ENCODE measurements at places on chromosomes 13 and 19.

GRCh38 chr19:3801412-3802096 lies 15.4 kb upstream of the MATK start:
- DNase-seq = peak; percentile 70

- DNase-seq = no peak
Observed at GRCh38 chr19:8481201-8481600, 21.2 kb downstream of the PRAM1 start.

DNA sequence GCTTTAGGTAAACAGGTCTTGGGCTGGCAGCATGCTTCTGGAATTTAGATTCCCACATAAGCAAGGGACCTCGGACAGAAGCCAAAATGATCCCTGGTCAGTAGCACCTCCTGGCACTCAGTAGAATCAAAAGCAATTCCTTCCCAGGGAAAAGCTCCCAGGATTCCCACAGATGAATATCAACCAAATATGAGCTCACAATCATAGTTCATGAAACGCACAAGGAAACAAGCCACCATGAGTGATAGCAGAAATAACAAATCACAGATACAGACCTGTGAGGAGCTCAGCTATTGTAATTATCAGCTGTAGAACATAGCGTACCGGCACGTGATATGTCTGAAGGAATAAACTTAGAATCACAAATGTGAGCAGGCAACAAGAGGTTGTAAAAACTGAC lies 21.8 kb upstream of the PLAUR start:
- no peak for DNase-seq

DNA sequence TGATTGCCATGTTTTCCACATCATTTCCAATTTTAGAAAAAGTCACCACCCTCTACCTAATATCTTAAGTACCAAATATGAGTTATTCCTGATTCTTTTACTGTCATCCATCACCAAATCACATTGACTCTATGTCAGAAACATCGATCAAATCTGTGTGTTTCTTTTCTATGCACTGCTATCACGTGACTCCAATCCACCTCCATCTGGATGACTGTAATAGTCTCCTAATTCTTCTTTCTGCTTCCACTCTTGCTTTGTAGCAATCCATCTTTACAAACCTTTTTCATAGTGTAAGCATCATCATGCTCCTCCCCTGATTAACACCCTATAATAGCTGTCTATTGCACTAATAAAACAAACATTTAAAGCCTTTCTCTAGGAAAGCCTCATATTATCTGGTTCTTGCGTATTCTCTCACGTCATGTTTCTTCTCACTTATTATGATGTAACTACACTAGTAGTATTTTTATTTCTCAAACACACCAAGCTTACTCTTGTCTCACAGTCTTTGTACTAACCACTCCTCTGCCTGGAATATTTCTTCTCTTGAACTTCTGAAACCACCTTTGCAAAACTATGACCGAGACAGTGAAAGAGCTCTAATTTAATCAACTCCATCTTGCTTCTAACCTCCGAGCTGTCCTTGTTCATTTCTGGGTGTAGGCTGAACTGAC lies 10.7 kb upstream of the FPR3 start:
- no peak for DNase-seq

DNA sequence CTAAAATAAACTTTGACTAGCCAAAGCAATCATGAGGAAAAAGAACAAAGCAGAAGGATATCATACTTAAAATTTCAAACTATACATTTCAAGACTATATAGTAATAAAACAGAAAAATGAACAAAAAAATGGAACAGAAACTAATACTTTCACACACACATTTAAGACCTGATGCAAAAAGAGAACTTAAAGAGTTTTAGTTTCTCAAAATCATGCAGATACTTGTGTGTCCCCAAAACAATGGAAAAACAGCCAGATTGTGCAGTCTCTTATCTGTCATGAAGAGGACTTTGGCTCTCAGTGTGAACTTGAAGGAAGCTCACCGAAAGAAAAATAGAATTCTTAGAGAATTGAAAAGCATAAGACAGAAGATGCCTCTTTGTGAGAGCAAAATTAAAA lies 16.1 kb downstream of the ZNF506 start:
- no peak for DNase-seq

- no peak for DNase-seq
Observed at GRCh38 chr13:32041429-32041828, 9.9 kb downstream of the FRY start.

GRCh38 chr19:28397800-28398199 lies 815.2 kb downstream of the UQCRFS1 start:
- DNase-seq = no peak

- DNase-seq = no peak
Observed at GRCh38 chr13:82292334-82292733, 1589.9 kb downstream of the SLITRK1 start.

DNA sequence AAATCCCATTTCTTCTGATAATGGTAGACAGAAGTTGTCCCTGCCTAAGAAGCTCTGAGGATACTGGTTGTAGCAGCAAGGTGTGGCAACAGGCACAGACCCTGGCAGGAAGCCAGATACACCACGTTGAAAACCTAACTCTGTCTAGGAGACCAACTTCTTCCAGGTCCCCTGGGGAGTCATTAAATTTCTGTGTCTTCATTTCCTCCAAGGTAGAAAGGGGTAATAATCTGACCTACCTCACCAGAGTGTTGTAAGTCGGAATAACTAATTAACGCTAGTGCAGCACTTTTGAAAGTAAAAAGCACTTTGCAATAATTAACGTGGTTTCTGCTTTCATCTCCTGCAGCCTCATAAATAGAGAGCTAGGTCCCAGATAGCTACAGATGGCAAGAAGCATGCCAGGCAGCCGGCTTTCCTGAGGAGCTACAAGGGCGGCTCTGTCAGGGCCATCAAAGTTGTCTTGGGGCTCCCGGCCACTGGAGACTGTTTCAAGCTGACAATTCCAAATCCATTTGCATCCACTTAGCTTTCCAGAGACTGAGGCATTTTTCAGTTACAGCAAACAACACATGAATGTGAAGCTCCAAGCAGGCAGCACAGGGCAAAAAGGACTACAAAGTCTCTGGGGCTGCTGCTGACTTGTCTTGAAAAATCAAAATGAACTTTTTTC lies 176.2 kb downstream of the FOXO1 start:
- no peak for DNase-seq

- DNase-seq = no peak
Observed at GRCh38 chr13:106528718-106529414, 6.6 kb downstream of the EFNB2 start.

- no peak for DNase-seq
Observed at GRCh38 chr13:72823724-72824123, 41.8 kb downstream of the PIBF1 start.

DNA sequence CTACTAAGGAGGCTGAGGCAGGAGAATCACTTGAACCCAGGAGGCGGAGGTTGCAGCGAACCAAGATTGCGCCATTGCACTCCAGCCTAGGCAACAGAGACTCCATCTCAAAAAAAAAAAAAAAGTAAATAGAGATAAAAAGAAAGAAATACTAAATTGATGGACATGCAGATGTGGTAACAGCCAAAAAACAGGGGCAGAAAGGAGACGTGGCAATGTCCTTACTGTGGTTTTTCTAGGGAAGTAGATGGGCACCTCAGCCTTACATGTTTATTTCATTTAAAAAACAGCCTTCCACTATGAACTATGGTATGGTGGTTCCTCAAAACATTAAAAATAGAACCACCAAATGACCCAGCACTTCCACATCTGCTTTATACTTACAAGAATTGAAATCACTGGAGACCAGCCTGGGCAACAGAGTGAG lies 6.5 kb upstream of the EIF3G start:
- DNase-seq = no peak

DNA sequence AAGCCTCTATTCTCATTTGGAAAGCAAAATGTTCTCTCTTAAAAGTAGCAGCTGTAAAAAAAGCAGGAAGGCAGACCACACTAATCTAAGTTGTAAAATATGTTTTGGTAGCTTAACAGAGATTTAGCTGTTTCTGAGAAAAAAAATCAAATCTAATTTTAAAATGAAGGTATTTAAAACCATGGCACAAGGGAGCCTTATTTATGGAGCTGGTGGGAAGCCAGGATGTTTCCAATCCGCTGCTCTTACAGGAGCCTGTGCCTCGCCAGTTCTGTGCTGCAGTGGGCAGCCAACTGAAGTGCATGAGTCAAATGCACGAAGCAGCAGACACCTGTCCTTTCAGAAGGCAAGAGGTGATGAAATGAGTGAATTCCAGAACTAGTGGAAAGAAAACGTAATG lies 28.2 kb downstream of the GPC6 start:
- DNase-seq = no peak

- DNase-seq = no peak
Observed at GRCh38 chr19:38890686-38891085, 8.7 kb downstream of the SIRT2 start.

GRCh38 chr19:35214766-35215422 lies 13.6 kb downstream of the FAM187B start:
- no peak for DNase-seq

GRCh38 chr13:27170516-27171243 lies 931 bp downstream of the USP12 start:
- peak; percentile 82 for DNase-seq

- DNase-seq = no peak
Observed at GRCh38 chr13:79481685-79482052, 714 bp downstream of the NDFIP2 start.

DNA sequence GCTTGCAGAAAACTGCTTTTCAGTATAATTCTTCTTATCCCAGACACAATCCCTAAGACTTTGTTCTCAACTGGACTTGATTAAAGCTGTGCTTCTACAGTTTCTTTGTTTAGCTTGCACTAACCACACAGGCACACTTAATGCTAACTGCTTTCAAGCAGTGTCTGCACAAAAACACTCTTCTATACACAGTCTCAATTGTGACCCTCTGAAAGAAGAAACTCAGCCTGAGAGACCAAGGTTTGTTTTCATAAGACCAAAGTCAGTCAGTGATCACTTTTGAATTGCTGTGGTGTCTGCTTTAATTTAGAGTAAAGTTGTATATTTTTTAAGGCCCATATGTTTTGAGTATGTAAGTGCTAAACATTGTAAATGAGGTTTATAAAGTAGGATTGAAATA lies 431.2 kb downstream of the KCTD12 start:
- no peak for DNase-seq

DNA sequence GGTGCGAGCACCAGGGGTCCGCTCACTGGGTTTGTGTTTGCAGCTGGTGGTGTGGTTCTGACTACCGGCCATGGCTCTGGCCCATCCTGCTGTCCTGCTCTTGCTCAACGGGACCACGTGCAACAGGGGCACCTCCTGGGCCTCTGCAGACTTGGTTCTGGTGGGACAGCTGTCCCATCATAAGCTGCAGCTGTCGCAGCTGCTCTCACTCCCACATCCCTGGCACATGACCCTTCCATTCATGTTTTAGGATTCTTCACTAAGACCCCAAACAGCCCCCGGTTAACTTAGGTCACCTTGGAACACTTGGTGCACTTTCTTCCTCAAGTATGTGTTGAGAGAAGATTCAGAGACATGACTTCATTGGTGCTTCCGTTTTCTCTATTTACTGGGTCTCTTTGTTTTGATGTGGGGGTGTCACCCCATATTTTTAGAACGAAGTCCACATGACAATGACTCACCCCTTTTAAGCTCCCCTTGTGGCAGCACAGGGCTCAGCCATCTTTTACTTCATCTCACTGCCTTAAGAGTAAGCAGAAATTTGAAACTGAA lies 68.4 kb upstream of the ARHGEF7 start:
- DNase-seq = no peak

DNA sequence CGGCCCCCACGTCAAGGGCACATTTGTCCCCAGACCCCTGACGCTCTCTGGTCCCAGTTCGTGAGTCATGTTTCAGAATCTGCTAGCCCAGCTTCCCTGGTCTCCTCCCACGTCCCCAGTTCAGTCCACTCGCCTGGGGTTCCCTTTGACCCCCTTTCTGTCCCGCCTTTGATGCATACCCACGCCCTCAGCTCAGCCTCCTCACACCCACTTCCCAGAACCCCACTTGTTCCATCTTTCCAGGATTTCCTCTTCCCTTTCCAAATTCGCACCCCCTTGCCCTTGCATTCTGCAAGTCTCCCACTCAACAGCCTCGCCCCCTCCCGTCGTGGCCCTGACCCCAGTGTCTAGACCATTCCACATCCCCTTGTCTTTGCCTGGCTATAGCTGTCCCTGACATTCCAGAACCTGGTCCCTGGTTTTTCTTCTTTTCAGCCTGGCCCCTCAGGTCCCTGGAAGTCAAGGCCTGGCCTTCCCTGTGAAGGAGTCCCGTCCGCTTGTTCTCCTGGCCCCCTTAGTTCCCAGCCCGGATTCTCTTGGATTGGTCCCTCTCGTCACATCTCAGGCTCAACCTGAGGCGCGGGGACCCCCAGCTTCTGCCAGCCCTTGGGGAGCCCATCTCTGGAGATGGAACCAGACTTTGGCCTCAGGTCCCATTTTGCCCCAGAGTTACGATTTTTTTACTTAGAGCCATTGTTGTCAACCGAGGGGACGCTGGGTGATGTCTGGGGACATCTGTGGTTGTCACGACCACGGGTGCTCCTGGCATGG lies 1.3 kb downstream of the NCLN start:
- DNase-seq = no peak

DNA sequence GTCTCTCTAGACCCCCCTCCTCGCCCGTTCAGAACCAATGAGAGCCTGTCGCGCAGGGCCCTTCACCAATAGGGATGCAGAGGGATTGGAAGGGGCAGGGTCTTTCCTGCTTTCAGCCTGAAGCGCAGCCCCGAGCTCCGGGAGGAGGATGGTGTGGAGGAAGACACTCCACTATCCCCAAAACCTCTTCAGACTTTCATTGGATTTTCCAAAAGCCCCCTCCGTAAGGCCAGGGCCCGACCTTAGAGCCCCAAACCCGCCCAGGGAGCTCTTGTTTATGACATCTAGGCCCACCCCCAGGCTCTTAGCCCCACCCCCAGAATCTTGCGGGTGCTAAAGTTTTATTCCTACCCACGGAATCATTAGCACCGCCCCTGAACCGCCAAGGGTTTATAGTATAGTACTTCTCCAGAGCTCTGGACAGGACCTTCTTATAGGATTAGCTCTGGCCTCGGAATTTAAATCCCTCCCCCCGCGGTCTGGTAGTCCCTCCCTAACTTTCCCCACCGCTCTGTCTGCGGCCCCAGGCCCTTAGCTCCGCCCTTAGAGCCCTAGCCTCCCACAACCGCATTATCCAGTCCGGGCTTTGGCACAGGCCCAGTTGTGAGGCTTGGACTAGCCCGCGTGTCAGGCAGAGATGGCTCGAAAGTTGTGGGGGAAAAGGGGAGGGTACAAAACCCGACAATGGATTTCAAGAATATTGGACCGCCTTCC lies 6.6 kb upstream of the EML2 start:
- peak; percentile 77 for DNase-seq

GRCh38 chr13:112178769-112179168 lies 111.8 kb downstream of the SOX1 start:
- no peak for DNase-seq

- no peak for DNase-seq
Observed at GRCh38 chr19:1313695-1314613, 28.3 kb downstream of the EFNA2 start.

- DNase-seq = no peak
Observed at GRCh38 chr19:42465827-42466280, 23.1 kb upstream of the CXCL17 start.

- DNase-seq = no peak
Observed at GRCh38 chr13:44407379-44407778, 33.8 kb downstream of the SERP2 start.

GRCh38 chr19:35318679-35319448 lies 10.1 kb upstream of the CD22 start:
- no peak for DNase-seq

- no peak for DNase-seq
Observed at GRCh38 chr13:42847891-42848663, 66.7 kb downstream of the FAM216B start.

- DNase-seq = no peak
Observed at GRCh38 chr19:19176950-19177349, 6.9 kb upstream of the MEF2B start.
